Renal pelvis (tissue), 12 donors: ENCODE measurements at places on chromosomes 1 and 21.

- DNase-seq = no peak
Observed at GRCh38 chr1:84621553-84621952, 47.3 kb upstream of the CTBS start.

GRCh38 chr1:219710529-219711194, 97.8 kb upstream of the ZC3H11B start:
- peak; percentile 15 for DNase-seq

DNA sequence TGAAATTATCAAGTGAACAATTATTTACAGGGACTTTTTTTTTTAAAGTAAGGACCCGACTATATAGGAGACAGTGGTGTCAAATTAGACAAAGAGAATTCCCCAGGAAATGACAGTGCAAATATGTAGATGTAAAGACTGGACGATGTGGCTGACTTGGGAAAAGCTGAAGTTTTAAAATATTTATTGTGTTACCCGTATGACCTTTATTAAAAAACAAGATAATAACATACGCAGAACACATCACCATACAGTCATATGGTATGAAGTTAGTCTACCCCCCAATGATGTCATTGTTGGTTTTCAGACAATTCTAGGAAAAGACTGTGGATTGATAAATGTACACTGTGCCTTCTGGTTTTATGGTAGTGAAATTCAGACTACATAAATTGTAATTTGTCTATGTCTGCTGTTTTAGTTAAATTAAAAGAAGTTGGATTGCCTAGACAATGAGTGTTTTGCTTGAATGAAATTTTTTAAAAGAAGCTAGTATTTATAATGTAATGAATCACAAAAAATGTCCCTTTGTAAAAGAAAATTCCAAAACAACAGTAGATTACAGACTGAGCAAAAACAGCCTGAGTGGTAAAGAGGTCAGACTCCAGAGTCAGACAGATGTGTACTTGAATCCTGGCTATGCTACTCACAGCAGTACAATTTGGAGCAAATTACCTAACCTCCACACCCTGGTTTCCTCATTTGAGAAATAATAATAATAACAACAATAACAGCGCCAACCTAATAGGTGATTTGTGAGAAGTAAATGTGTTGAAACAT, 15.5 kb upstream of the PDC start:
- no peak for DNase-seq

- peak; percentile 86 for DNase-seq
Observed at GRCh38 chr1:117366177-117367045, 838 bp upstream of the MAN1A2 start.

DNA sequence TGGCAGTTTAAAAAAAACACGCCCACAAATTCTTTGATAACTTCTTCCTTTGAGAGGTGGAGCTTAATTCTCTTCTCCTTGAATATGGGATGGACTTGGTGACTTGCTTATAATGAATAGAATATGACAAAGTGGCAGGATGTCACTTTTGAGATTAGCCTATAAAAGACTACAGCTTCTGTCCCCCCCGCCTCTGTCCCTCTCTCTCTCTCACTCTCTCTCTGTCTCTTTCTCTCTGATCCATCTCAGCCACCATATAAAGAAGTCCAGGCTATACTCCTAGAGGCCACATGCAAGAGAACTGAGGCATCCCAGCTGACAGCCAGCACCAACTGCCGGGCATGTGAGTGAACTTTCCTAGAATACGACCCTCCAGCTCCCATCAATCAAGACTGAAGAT, 7.7 kb upstream of the DMBX1 start:
- DNase-seq = no peak

- no peak for DNase-seq
Observed at GRCh38 chr1:242522304-242522945, 2.1 kb downstream of the PLD5 start.
